GM12865 (cell line): ENCODE measurements at places on chromosomes 13 and 19.

DNA sequence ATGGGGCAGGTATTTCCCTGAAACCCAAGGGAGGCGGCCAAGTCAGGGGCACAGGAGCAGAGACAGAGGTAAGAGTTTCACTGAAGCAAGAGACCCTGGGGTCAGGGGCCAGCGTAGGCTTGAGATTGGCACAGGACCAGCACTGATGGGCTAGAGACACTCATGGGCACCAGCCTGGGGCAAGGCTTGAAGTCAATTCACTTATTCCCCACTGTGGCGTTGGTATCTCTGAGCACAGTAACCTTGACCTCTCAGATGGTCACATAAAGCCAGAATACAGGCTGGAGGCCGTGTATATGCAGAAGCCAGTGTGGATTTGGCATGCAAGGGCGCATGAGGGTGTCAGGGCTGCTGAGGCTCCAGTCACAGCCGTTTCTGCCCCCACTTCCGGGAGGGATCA is 173.5 kb upstream of the GPR12 start:
- DNase-seq = no peak

- DNase-seq = no peak
Measured at GRCh38 chr13:35785576-35786303, 309.3 kb upstream of the MAB21L1 start.

DNA sequence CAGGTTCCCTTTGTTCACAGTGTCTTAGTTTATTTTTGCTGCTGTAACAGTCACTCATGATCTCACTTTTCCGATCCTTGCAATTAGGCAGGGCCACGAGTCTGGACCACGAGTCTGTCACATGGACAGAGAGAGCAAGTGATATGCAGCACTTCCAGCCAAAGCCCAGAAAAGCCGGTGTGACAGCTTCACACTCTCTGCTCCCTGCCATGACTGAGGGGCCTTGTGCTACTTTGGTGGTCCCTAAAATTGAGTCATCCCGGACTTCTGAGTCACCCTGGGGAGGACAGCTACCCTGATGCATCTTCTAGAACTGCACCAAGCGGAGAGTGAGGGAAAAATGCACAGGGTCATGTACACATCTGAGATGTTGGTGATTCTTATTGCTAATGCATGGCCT is 179.6 kb downstream of the EFNB2 start:
- no peak for DNase-seq

- no peak for DNase-seq
Measured at GRCh38 chr13:101303521-101303920, 112.8 kb downstream of the NALCN start.

DNA sequence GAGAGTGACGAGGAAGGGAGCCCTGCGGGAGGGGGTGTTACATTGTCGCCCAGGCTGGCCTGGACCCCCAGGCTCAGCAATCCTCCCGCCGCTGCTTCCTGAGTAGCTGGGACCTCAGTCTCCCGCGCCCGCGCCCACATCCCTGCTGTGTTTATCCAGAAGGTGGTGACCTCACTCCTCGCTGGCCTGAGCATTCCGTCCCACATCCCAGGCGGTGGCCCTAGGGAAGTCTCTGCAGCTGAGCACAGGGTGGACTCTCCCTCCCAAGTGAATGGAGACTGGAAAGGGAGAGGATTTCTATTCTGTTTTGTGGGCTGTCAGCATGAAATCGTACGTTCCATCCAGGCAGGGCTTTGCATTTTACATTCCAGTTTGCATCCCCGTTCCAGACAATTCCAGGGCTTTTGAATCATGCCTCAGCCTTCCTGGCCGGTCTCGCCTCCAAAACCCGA is 401 bp upstream of the ZNF765 start:
- peak; percentile 2 for DNase-seq

DNA sequence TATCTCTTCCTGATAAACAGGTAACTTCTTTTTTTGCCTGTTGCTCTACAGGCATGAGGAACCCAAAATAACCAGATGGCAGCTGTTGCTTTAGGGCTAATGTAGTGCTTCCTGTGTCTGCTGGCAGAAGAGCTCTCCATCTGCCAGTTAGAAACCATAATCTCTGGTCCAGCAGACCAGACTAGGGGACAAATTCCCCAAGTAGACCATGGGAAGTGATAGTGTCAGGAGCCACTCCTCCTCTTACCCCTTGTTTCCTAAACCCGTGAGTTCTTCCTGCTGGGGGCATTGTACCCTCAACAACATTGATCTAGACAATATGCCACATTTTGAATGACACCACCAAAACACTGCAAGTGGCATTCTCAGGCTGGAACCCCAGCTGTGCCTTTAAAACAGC is 135.9 kb downstream of the DLEU7 start:
- no peak for DNase-seq

GRCh38 chr13:33639626-33640080 is 178.3 kb upstream of the RFC3 start:
- DNase-seq = peak; percentile 55

- DNase-seq = no peak
Measured at GRCh38 chr19:39060171-39060570, 24.0 kb upstream of the ACP7 start.

- DNase-seq = peak; percentile 49
Measured at GRCh38 chr13:33727297-33728083, 90.5 kb upstream of the RFC3 start.

DNA sequence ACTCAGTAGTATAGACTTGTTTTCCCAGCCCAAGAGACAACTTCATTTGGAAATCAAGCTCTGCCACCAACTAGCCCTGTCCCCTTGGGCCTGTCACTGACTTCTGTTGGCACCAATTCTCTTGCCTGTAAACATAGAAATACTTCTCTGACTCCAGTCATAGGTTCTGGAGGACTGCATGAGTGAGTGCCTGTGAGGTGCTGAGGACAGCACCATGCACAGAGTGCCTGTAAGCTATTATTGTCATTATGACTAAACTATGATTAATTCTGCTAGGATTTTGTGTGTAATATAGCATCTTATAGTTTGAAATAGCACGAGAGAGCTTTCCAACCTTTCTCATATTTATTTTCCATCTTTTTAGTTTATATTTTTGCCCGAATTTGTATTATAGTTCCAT is 247.9 kb downstream of the MYO16 start:
- DNase-seq = no peak

GRCh38 chr13:35349052-35349451 is 127.4 kb downstream of the MAB21L1 start:
- DNase-seq = no peak

DNA sequence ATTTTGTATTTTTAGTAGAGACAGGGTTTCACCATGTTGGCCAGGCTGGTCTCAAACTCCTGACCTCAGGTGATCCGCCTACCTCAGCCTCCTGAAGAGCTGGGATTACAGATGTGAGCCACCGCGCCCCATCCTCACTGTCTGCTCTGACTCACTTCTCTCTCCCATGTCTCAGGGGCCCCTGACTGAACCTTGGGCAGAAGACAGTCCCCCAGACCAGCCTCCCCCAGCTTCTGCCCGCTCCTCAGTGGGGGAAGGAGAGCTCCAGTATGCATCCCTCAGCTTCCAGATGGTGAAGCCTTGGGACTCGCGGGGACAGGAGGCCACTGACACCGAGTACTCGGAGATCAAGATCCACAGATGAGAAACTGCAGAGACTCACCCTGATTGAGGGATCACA is 5.0 kb downstream of the SIGLEC9 start:
- no peak for DNase-seq

- no peak for DNase-seq
Measured at GRCh38 chr19:46609511-46610412, 8.6 kb downstream of the CALM3 start.

GRCh38 chr13:27619728-27620376 is 477 bp downstream of the LNX2 start:
- peak; percentile 62 for DNase-seq

DNA sequence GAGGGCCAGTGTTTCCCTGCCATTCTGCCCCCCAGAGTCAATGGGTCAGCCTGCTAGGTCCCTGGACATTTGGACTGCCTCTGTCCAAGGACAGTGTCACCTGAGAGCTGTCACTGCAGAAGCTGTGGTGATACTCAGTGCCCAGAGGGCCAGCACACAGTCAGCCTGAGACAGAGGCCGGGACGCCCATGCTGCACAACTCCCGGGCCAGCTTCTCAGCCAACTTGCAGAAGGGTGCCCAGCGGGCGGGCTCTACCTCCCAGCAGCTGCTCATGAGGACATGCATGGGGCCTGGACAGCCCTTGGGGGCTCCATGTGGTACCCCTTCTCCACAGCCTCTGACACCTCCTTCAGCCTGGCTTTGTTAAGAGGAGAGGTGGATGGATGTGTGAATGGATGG is 3.8 kb upstream of the RAX2 start:
- DNase-seq = no peak

DNA sequence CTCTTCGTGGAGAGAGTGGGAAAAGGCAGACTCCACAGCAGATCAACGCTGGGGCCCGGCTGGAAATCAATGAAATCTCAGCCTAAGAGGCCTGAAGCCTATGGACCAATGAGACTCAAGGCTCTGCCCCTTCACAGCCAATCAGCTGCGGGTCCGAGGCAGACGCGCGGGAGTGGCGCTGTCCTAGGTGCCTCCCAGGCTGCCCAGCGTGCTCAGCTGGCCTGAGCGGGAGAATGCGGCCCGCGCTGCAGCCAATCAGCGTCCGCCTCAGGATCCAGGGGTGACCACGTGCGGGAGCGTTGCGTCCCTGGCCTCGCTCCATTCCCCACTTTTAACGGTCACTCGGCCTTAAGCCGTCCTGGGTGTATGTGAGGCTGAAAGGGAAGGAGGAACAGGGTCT is at the start of gene ZBTB32:
ZBTB32 (plus strand) TSS at position 341 of the 400 bp plus-strand sequence. CDS start 10,069 bp downstream, outside the sequence.
- DNase-seq = no peak

DNA sequence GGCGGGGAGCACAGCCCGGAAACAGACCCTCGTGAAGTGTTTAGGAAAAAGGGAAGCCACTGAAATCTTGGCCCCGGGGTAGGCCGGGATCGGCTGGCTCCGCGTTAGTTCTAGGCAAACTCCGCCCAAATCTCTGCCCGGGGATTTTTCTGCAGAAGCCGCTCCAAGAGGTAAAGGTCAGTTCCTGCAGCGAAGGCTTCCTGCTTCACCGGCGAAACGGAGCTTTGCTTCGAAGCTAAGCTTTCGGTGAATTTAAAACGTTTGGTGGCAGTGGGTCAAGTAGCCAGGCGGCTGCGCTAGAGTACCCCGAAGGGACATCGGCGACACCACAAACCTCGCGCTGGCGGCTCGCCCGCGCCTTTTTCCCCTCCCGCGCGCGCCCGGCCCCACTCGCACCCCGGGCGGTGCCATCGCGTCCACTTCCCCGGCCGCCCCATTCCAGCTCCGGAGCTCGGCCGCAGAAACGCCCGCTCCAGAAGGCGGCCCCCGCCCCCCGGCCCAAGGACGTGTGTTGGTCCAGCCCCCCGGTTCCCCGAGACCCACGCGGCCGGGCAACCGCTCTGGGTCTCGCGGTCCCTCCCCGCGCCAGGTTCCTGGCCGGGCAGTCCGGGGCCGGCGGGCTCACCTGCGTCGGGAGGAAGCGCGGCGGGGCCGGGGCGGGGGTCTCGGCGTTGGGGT is 441 bp downstream of the GJB2 start:
- peak; percentile 63 for DNase-seq

DNA sequence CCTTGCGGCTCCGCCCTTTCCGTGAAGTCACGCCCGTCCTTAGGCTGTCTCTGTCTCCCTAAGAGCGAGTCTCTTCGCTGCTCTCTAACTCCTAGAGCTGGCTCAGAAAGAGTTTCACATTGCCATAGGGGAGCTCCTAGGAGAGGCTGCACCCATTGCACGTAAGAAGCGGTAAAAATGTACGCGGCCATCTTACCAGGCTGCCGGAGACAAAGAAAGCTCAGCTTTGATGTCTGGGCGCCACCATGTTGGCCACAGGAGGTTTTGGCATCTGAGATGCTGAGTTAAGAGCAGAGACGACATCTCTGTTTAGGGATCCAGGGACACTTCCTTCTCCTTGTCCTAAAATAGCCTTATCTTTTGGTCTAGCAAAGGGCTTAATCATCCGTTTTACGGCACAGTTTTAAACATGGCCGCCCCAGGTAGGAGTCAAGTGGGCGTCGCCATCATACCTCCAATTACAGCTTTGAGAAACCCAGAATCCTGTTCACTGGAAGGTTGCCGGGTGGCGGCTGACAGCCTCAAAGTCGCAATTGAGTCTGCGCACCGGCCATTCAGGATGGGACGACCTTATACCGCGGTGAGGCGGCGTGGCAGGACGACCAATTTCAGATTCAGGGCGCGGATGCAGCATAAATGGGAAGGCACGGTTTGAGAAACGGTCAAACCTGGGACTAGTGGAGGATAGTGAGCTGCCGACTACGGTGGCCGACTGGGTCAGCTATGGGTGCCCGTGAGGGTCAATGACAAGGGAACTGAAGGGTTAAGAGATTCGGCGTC is at the start of gene ZNF793:
ZNF793 (plus strand) TSS at position 553 of the 780 bp plus-strand sequence. CDS start 16,501 bp downstream, outside the sequence.
- peak; percentile 81 for DNase-seq

GRCh38 chr19:33487901-33488800 is 33.4 kb downstream of the PEPD start:
- no peak for DNase-seq

- DNase-seq = no peak
Measured at GRCh38 chr13:57630661-57631595, 616 bp upstream of the PCDH17 start.

DNA sequence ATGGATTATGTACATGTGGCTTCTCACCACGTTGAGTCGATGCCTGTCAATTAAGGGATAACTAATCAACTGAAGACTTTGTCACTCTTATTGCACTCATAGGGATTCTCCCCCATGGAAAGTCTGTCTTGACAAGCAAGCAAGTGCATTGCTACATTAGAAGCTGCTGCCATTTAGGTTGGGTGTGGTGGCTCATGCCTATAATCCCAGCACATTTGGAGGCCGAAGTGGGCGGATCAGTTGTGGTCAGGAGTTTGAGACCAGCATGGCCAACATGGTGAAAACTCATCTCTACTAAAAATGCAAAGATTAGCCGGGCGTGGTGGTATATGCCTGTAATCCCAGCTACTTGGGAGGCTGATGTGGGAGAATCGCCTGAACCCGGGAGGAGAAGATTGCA is 18.3 kb upstream of the ZNF846 start:
- DNase-seq = no peak

DNA sequence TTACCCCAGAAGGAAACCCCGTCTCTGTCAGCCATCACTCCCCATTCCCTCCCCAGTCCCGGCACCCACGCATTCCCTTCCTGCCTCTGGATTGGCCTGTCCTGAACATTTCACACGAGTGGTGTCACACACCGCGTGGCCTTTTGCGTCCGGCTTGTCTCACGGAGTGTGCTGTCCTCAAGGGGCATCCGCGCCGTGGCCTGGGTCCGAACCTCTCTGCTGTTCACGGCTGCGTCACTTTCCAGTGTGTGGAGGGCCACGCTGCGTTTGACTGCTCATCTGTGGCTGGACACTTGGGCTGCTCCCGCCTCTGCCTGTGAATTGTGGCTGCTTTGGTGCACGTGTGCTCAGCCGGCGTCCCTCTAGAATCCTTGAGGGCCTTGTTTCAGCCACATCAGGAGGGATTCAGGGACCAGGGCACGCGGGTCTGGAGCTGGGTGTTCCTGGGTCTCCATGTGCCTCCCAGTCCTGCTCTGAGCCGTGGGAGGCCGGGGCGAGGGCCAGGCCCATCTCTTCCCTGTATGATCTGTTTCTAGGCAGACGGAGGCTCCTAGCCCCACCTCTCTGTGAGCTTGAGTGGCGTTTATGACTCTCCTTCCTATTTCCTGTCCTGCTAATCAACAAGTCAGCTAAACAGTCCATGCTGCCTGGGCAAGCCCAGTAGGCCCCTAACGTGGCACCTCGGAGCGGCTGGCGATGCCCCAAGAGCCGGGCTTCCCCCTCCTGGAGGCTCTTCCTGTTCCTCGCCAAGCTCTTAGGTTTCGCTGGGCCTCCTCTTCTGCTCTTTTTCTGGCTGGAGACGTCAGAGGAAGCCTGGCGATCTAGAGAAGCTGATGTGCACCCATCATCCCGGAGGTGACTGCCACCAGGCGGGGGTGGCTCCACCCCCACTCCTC is 8.1 kb downstream of the STK11 start:
- peak; percentile 74 for DNase-seq

- DNase-seq = no peak
Measured at GRCh38 chr13:102227741-102228140, 174.1 kb downstream of the FGF14 start.
